ENCODE measurements at places on chromosomes 4 and X.

DNA sequence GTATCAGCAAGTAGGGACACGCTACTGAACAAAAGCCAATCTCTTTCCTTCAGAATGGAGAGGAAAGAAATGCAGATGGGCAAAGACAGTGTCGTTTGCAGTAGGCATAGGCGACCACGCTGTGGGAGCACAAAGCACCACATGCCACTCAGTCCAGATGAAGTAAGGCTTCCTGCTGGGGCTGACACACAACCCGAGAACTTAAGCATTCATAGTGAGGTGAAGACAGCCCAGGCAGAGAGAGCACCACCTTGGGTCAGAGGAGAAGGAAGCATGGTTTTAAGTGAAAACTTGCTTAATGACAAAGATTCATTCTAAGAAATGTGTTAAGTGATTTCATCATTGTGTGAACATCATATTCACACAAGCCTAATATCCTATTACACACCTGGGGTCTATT, 238.8 kb downstream of the MGST2 start:
- DNase-seq, result no peak

DNA sequence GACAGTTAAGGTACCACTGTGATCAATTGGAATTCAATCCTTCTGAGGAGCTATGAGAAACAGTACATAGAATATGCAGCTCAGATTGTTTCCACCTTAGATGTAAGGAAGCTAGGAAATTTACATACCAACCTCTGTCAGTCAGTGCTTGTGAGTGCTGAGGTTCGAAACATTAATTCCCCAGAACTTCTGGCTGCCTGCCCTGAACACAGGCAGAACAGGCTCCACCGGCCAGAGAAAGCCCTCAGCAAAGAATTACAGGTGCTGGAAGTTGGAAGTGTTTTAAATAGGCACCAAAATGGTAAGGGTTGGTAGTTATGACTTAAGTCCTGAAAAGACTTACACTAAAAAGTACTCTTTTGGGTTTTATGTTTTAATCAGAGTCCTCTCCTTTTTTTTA, 651.8 kb downstream of the C4orf33 start:
- DNase-seq, result peak; percentile 4

- DNase-seq, result peak; percentile 22
These were observed 92.3 kb downstream of the UCHL1 start for GRCh38 chr4:41349021-41349420.

DNA sequence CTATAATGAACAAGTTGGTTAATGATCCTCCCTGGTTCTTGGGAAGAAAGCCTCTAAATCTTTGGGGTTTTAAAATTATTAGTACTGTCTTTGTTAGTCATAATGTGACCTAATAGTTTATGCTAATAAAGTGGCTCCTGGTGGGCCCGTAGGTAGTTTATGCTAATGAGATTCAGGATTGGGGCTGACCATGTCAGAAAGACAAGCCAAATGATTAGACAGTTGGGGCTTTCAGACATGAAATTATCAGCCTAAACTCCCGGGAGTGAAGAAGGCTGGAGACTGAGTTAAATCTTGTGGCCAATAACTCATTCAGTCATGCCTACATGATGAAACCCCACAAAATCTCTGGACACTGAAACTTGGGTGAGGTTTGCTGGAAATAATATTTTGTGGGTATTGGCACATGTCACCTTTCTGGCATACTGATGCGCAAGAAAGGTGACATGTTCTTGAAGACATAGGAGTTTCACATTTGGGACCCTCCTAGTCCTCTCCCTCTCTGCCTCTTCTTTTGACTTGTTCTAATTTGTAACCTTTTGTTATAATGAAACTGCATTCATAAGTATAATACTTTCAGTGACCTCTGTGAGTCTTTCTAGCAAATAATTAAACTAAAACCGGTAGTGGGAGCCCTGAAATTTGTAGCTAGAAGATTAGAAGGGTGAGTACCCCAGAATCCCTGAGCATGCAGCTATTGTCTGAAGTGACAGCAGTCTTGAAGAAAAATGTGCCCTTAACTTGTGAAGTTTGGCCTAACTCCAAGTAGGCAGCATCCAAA, 196.8 kb upstream of the FSTL5 start:
- no peak for DNase-seq

GRCh38 chrX:2387614-2388239, 113.0 kb downstream of the DHRSX start:
- peak; percentile 39 for DNase-seq

Measured in PC-3 (cell line).